ENCODE measurements at places on chromosomes 12 and 14.
A peak's percentile ranks its signal among the peaks of the same experiment; 100 is the strongest.

GRCh38 chr14:53295985-53296582 is 143.0 kb upstream of the DDHD1 start:
- DNase-seq, result peak; percentile 39

GRCh38 chr12:63276537-63277365 is 125.8 kb upstream of the AVPR1A start:
- peak; percentile 14 for DNase-seq

DNA sequence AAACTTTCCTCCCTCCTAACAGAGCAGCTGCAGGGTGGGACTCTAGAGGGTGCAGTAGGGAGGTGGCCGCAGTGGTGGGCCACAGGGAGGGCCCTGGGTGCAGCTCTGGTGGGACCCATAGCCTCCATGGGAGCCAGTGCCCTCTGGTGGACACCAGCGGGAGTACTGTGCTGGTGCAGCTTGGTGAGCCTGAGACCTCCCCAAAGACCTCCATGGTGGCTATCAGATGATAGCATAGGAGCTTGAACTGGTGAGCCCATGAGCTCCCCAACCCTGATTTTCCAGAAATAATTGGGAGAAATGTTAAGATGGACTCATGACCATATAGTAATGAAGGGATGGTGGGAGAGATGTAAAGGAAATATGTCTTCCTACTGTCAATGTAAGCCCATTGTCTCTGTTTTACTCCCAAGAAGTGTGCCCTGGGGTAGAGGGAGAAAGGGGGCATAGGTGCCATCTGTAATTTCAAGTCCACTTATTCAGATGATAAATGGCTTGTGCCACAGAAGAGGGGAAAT is 98.7 kb downstream of the GAS2L3 start:
- no peak for DNase-seq

DNA sequence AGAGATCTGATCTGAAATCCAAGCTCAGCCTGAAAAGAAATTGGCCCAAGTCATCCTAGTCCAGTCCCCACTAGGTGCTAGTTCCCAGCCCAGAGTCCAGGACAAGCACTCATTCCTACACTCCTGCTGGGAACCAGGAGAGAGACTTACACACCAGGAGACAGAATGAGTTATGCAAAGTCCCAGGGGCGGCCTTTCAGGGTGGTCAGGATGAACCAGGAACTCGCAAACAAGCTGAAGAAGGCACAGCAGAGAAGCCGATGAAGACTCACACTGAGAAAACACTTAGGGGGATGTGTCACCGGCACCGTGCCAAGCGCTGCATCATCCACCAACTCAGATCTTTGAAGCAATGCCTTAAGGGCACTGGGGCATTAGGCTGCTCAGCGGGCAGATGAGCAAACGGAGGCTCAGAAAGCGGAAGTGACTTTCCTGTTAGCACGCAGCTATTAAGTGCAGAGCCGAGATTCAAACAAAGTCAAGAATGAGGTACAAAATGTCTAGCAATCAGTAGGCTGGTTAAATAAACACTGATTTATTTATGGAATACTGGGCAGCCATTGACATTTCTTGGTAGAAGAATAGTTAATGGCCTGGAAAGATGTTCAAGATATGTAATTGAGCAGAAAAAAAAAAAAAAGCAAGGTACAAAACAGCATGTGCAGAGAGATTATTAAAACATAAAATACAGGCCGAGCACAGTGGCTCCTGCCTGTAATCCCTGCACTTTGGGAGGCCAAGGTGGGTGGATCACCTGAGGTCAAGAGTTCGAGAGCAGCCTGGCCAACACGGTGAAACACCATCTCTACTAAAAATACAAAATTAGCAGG is 78.7 kb downstream of the LRRC74A start:
- DNase-seq, result peak; percentile 97

GRCh38 chr12:11723993-11724392 is 74.5 kb downstream of the ETV6 start:
- no peak for DNase-seq

GRCh38 chr14:90088176-90088575 is 26.4 kb downstream of the KCNK13 start:
- DNase-seq, result no peak

DNA sequence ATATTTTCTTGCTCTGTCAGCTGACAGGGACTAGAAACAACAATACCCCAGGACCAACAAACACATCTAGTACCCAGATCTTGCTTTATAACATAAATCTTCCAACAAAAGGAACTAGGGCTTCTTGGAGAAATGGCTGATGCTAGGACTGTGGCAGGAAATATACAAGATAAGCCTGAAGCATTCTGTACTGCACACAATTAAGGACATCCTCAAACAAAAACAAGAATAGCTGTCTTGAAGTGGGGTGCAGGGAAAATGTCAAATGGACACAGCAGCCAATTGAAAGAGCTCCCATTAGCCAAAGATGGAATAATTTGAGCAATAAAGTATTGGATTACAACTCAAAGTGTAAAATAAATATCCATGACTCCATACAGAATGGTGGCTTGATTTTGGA is 50.0 kb downstream of the LGMN start:
- DNase-seq, result no peak

DNA sequence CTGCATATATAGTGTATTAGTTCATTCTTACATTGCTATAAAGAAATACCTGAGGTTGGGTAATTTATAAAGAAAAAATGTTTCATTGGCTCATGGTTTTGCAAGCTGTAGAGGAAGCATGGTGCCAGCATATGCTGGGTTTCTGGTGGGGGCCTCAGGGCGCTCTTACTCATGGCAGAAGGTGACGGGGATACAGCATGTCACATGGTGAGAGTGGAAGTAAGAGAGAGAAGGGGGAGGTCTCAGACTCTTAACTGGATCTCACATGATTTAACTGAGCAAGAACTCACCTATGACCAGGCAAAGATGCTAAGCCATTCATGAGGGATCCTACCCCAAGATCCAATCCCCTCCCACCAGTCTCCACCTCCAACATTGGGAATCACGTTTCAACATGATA is 15.9 kb upstream of the PAWR start:
- DNase-seq, result peak; percentile 11

DNA sequence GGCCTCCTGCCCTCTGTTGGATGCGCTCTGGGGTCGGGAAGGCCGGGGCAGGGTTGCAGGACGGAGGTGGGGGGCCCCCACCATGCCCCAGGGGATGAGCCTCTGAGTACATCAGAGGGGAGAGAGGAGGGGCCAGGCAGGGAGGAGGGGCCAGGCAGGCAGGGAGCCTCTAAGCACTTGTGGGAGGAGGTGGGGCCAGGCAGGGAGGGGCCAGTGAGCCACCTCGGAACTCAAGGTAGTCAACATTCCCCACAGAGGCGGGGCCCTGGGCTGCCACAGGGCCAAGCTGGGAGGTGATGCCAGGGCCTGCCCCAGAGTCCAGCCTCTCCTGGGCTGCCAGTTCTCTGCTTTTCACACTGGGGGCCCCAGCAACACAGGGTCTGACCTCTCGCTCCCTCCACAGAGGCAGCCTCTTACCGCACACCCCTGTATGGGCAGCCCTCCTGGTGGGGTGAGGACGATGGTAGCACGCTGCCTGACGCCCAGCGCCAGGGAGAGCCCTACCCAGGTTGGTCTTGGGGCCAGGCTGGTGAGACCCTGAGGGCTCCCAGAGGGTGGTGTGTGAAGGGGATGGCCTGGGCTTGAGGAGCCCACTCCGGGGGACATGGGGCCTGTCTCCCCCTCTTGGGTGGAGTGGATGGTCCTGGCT is 17.4 kb downstream of the CEP170B start:
- DNase-seq, result no peak

DNA sequence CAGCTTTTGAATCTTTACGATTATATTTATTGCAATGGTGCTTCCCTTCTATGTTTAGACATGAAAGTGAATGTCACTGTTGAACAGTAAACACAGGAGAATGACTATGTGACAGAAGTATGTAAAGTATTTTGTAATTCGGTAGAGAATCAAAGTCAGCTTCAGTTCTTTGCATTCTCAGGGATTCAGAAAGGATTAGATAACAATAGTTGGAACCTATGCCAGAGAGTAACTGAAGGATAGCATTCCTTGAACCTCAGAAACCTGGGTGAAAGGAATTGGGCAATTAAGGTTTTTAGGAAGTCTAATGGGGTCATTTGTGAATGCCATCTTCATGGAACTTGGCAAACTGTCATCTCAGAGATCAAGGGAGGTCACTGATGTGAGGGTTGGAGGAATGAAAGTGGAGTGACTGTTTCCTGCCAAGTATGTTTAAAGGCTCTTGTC is 305.3 kb upstream of the DDHD1 start:
- peak; percentile 72 for DNase-seq

GRCh38 chr14:44131861-44132260 is 375.2 kb downstream of the FSCB start:
- DNase-seq, result no peak

DNA sequence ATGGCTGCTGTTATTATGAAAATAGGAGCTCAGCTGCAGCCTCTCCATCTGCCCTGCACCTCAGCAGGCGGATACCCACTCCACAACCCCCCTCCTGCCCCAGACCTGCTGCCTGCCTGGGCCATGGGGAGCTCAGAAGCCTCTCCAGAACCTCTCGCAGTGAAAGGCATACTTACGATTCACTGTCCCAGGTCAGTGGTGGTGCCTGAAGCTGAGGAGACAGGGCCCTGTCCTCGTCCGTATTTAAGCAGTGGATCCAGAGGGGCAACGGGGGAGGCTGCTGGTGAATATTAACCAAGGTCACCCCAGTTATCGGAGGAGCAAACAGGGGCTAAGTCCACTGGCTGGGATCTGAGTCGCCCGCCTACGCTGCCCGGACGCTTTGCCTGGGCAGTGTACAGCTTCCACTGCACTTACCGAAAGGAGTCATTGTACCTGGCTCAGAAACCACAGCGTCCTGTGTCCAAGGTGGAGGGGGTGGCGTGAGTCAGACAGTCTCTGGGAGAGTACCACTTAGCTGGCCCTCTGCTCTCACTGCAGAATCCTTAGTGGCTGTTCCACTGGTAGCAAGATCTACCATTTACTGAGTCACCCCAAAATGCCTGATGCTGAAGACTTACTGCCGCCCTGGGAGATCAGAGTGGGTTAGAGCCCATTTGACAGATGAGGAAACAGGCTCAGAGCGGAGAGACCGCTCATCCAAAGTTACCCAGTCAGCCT is at the start of gene SERPINA1:
SERPINA1 (minus strand) TSS at position 219 of the 720 bp plus-strand sequence. CDS start 5,365 bp downstream, outside the sequence.
- peak; percentile 17 for DNase-seq

- peak; percentile 48 for DNase-seq
These were observed 78.6 kb downstream of the ARF6 start for GRCh38 chr14:49971156-49972130.

GRCh38 chr14:61065656-61066055 is 84.6 kb downstream of the SLC38A6 start:
- no peak for DNase-seq

GRCh38 chr12:102917026-102917787 is at the start of gene PAH:
Gene PAH (minus strand): TSS chr12:102917244. CDS start chr12:102917130, 114 bp downstream.
- no peak for DNase-seq

DNA sequence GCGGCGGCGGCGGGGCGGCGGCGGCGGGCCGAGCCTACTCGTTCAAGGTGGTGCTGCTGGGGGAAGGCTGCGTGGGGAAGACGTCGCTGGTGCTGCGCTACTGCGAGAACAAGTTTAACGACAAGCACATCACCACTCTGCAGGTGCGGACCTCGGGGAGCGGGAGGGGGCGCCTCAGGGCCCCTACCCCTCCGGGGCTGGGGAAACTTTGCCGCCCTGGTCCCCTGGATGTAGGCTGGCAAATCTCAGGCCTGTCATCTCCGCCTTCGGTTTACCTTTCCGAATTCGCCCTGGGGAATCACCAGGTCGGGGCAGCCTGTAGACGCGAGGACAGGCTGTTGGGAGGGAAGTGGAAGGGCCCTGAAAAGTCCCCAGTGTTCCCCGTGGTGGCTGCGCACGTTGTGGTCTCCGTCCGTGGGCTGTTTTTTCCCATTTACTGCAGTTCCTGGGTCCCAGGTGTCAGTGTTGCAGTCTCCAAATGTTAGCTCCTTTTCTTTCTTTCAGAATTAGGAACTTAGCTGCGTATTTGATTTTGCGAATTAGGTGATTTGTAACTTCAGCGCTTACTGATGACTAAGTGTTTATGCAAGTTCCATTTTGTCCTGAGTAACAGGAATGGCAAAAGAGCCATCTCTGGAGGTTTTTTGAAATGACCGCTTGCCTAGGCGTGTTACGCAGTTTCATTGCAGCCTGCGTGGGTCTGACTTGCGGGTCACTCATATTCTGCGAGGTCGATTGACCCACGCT is 656 bp downstream of the RAB21 start:
- DNase-seq, result peak; percentile 36

DNA sequence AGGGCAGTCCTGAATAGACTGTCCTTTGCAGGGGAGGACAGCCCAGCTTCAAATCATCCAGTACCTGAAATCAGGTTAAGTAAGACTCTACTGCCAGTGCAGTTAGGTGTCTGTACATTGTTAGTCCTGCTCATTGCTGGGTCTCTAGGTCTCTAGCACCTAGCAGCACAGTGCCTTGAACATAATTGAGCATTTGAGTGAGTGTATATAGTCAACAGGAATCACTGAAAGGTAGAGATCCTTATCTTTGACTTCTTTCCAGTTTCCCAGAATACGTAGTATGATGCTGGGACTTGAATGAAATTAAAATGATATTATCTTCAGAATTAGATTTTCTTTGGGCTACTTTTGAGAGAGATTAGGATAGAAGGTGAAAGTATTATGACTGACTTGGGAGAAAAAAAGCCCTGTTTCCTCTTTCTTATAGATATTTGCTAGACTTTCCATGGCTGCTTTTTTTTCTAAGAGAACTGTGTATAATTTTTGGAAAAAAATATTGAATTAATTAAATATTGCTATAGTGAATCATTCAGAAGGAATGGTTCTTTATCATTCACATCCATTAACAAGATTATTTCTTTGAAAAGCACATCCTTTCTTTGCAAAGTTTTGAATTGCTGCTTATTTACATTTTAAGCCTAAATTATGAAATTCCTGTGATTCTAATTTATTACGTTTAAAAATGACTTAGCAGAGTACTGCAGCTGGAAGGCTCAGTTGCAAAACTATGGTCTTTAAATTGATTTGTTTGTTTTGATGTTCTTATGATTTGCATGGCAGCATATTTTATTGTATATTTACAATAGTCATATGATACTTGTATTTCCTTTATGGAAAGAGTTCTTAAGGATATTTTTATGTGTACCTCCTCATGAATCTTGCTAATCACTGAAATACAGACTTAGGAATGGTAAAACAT is 51.6 kb downstream of the PPP4R4 start:
- DNase-seq, result peak; percentile 11

GRCh38 chr12:43255522-43256111 is 296.4 kb downstream of the ADAMTS20 start:
- DNase-seq, result no peak

- DNase-seq, result peak; percentile 3
These were observed 4.5 kb downstream of the DAO start for GRCh38 chr12:108884116-108885012.

DNA sequence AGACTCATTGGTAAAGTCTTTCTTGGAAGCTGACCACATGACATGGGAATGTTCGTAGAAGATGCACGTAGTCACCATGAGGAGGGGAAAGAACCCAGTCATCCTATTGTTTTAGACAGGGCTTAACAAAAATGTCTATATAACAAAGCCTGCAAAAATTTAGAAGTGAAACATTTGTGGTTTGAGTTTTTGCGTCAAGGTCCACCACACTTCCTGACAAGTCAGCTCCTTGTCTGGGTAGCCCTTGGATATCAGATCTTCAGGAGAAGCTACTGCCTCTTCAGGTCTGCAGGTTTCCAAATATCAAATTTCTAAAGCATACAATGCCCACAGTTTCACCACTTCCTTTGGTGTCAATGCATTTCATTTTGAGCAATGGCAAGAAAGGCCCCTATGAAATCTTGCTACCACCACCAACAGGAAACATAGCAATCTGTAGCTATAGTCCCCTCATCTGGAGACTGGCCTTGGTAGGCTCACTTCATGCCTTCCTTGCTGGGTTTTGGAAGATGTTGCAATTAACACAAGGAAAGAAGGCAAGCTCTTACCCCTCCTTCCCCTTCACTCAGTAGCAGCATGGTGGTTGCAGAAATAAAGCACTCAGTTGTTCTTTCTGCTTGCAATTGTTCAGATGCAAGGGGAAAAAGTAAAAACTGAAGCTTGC is 235.2 kb downstream of the PCNX1 start:
- peak; percentile 98 for DNase-seq
